ENCODE measurements at places on chromosomes 2 and 18.

DNA sequence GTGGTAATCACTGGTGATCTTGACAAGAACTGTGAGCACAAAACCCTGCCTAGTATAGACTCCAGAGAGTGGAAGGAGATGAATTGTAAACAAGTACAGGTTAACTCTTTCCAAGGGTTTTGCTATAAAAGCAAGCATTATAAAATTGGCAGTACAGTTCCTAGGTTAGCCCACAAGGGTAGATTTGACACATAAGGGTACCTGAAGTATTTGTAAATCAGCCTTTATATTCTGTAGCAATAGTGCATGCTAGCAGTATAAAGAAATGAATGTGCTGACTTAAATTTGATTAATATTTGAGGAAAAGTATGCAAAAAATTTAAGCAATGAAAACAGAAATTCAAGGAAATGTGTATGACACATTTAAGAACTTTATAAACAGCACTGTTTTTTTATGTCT lies 42.4 kb downstream of the SP3 start:
- DNase-seq = no peak

GRCh38 chr2:230932556-230933511 lies 7.8 kb upstream of the GPR55 start:
- DNase-seq = peak; percentile 43

DNA sequence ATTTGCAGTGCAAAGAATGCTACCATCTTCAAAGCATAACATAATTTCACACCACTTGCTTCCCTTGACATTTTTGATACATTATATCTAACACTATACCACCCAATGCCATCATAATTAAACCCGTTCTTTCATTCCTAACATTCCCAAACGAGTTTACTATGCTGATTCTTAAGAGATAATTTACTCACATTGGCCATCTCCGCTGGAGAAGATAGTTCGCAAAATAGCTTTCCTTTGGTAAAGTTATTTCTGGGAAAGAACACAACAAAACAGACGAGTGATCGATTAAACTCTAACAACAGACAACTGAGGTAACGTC lies 716 bp downstream of the MMADHC start:
- DNase-seq = no peak

GRCh38 chr18:22914633-22915032 lies 18.5 kb upstream of the RBBP8 start:
- no peak for DNase-seq

DNA sequence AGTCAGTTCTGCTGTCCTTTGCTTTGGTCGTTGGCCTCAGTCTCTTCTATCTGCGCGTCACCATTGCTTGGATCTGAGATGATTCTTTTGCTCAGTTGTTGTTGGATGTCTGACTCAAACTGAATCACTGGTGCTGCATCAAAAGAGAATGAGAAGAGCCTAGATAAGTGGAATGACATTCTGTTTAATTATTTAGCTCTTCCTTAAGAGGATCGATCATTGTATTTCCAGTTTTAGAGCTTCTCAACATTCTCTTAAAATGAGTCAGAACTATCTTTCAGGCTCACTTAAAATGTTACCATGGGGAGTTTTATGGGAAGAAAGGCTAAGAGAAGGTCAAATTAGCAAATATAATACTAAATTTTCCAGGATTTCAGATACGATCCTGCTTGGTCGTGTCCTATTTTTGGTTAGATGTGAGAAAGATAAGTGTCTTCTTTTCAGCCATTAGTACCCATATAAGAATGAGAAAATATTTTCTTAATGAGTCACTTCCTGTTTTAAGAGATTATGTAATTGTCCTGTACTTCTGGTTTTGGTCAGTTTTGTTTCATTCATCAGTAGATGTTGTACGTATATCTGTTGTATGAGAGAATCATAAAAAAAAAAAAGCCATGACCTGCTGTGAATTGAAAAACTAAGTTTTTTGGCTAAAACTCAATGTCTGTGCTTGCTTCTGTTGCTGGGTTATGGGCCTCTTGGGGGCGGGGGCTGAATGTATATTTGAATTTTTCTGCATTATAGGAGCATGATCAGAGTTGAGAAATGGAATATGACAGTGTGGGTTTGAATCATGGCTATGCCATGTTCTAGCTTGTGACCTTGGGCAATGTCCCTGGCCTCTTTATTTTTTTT lies 31.6 kb upstream of the CASP10 start:
- DNase-seq = peak; percentile 92

DNA sequence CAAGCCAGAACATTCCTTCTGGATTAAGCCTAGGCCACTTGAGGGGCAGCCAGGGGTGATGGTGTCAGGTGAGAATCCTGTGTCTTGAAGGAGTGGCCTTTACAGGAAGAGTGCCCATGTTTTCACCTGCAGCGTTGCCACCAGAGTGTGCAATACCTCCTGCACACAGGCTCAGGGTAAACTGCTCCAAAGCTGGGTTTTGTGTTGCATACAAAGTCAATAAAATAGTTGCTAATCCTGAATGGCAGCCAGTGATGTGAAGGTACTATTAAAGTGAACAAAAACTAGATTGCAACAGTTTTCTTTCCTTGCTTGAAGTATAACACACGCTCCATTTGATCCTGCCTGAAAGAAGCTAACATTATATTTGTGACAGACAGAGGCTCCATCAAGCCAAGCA lies 64.4 kb upstream of the NRP2 start:
- no peak for DNase-seq

GRCh38 chr2:69456950-69457445 lies 19.8 kb upstream of the NFU1 start:
- no peak for DNase-seq

Measured in suppressor macrophage treated with lipopolysaccharide for 1 hour (primary cell).